ENCODE measurements at places on chromosomes 4 and X. TPM values are rescaled to one million over a fixed set of nuclear protein-coding genes. Genes with fewer than 3 reads are reported as not detected.

DNA sequence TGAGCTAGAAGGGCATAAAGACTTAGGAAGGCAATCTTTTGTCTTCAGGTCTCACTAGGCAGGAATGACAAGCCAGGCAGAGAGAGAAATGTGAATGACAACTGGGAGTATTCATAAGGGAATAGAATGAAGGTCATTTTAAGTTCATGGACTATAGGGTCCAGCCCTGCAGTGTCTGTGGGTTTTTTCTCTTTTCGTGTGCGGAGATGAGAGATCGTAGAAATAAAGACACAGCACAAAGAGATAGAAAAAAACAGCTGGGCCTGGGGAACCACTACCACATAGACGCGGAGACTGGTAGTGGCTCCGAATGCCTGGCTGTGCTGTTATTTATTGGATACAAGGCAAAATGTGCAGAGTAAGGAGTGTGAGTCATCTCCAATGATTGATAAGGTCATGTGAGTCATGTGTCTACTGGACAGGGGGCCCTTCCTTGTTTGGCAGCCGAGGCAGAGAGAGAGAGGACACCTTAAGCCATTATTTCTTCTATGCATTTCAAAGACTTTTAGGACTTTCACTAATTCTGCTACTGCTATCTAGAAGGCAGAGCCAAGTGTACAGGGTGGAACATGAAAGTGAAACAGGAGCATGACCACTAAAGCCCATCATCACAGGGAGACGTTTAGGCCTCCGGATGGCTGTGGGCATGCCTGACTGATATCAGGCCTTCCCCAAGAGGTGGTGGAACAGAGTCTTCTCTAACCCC is 921.8 kb upstream of the PCDH10 start:
- no peaks in the 10 kb centered on the region for H3K27me3 ChIP-seq
- no peak overlapping the region for H3K27ac ChIP-seq
- peaks cover 55% of the 10 kb centered on the region for H3K36me3 ChIP-seq
- no peak for DNase-seq
- H3K4me1 ChIP-seq: no peaks in the 10 kb centered on the region

PRRG1 gene
- 6.7 TPM for total RNA-seq

DNA sequence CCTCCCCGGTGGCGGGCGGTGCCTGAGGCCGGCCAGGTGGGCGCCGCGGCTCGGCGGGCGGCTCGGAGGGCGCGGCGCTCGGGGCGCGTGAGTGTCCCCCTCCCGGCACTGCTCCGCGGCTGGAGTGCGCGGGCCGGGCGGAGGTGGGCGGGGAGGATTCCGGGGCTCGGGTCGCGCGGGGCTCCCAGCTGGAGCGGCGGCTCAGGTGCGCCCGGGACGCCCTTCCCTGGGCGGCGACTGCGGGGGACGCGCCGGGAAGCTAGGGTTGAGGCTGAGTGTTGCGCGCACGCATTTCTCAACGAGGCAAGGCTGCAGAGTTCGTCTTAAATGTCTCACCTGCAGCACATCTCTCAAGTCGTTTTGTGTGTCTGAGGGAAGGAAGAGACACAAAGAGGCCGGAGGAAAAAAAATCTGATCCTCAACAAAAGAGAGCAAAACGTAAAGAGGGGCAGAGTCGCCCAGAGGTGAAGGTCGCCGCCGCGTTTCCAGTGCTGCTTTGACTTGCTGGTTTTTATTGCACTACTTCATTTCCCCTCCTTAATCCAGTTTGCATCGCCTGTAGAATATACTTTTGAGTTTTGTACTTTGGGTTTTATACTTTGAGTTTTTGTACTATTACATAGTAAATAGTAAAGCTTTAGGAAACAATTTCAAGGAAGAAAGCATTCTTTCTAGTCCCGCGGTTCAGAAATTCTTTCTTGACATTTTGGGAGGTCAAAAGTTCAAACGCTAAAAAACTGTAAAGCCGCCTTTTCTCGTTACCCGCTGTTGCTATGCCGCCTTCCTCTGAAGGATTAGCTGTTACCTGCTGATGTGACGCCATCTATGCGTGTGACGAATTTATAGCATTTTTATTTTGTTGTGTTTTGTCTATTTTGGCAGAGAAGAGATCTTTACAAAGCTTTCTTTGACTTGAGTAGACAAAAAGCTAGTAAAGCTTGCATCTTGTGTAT is 106.5 kb upstream of the STOX2 start:
- peaks cover 8% of the 10 kb centered on the region for H3K36me3 ChIP-seq
- peak; percentile 35 for DNase-seq
- peaks cover 36% of the 10 kb centered on the region for H3K4me1 ChIP-seq
- peaks cover 72% of the 10 kb centered on the region for H3K27me3 ChIP-seq

DNA sequence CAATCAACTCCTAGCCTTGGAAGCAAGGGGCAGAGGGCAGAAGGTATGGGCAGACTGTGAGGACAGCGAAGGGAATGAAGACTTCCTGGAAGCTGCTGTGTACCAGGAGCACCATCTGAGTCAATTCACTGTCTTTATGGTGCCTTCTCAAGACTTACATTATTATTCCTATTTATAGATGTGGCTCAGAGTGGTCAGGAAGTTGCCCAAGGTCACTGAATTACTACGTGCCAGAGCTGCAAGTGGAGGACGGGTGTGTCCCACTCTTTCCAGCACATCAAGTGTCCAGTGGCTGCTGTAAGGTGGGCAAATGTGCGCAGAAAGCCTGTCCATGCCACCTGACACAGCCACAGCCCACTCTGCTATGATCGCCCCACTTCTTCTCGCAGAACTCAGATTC is 32.0 kb downstream of the SMPX start:
- H3K27me3 ChIP-seq: no peaks in the 10 kb centered on the region
- no peak overlapping the region for H3K4me3 ChIP-seq
- H3K27ac ChIP-seq: no peak overlapping the region
- DNase-seq: no peak

TAB3 gene
- total RNA-seq: 12.0 TPM

LDOC1 gene
- 25.7 TPM for total RNA-seq

- no peaks in the 10 kb centered on the region for H3K27me3 ChIP-seq
- H3K4me1 ChIP-seq: peaks cover 32% of the 10 kb centered on the region
- H3K27ac ChIP-seq: no peak overlapping the region
Observed at GRCh38 chr4:38610521-38610920, 53.5 kb upstream of the KLF3 start.

DNA sequence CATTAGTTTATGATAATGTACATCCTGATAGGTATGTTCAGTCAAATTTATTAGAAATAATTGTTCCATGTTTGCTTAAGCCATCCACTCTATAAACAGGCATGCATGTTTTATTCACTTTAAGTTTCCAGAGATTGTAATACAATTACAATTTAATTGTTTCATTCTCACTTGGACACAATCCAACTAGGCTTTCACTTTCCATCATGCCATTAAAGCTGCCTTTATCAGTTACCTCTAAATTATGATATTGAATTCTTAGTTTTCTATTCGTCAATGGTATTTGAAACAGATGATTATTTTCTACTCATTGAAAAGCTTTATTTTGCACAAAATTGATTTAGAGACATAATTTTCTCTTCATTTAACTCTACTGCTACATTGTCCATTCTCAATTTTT is 1196.3 kb downstream of the RAPGEF2 start:
- no peaks in the 10 kb centered on the region for H3K36me3 ChIP-seq
- H3K27me3 ChIP-seq: no peaks in the 10 kb centered on the region
- no peak overlapping the region for H3K4me3 ChIP-seq
- no peaks in the 10 kb centered on the region for H3K4me1 ChIP-seq
- DNase-seq: no peak

EPGN gene
- not detected for total RNA-seq

DNA sequence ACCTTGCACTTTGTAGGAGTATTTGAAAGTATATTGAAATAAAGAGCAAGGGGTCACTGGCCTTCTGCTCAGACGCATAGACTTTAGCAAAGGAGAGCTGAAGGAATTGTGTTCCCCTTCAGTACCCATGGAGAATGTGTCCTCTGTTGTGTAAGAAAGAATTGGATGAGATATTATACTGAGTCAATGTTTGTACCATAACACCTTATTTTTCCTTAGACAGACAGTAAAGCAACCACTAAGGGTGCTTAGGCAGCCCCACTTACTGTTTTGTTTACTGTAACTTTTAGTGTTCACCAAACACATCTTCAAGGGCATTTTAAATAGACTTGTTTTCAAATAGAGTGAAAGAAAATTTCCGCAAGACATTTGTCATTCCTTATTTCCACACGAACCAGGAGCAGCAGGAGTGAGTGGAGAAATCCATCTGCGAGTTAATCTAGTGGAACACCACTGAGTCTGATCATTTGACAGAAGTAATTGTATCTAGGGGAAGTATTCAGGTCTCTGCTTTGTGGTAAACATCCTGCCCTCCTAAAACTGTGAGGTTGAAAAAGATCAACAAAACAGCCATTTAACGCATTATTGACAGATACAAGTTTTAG is 89.5 kb downstream of the SLIT2 start:
- H3K27ac ChIP-seq: no peak overlapping the region
- H3K36me3 ChIP-seq: peaks cover 9% of the 10 kb centered on the region
- H3K27me3 ChIP-seq: no peaks in the 10 kb centered on the region
- DNase-seq: no peak
- H3K4me3 ChIP-seq: no peak overlapping the region

GPC4 gene
- total RNA-seq: 120 TPM

DNA sequence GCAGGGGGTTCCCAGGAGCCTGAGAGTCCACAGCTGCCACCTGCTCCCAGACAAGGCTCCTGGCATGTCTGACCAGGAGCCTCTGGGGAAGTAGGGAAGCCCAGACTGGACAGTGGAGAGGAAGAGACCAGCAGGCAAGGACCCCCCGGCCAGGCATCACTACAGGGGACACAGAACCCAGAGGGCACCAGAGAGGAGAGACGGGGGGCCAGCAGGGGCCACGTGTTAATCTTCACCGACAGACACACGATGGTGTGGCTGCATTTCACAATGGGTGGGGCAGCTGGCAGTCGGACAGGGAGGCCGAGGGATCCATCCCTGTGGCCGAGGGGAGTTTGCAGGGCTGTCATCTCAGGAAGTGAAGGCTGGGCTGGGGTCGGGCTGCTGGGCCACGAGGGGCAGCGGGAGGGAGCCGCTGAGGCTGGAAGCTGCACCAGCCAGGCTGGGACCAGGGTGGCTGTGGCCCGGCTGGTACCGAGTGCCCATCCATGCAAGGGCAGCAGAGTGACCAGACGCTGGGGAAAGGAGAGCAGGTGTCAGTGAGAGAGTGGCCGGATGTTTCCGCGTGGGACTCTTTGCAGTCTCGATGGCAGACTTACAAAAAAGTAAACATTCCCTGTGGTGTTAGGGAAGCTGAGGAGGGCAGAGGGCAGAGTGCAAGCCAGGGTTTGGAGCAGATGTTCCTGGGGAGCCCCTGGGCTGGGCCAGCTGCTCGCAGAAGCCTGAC is 4.7 kb downstream of the PDE6B start:
- DNase-seq: peak; percentile 8
- peaks cover 3% of the 10 kb centered on the region for H3K4me1 ChIP-seq

DNA sequence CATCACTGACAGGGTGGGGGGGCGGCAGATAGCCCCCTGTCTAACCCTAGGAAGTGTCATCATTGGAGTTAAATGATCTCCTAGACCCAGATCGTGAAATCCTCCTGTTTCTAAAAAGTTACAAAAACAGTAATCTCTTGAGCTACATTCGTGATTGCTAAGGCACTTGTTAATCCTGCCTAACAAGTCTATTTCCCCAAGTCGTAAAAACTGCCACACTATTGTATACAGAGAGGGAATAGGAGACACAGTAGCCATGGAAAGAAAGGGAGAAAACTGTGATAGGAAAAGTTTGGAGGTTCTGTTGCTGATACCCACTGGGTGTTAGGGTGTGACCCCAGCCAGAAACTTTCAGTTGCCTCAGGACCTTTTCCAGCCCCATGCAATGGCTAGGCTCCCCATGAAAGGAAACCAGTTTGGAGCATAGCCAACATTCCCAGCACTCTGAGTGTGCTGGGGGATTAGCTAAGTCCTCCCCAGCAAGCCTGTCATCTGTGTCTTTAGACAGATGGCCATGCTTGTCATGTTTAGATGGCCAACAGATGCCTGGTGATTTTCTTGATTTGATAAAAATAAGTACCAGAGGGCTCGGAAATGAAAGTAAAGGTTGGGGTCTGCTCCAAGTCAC is 63.3 kb upstream of the ANXA10 start:
- no peak overlapping the region for H3K27ac ChIP-seq
- DNase-seq: no peak
- H3K4me3 ChIP-seq: no peak overlapping the region
- peaks cover 34% of the 10 kb centered on the region for H3K36me3 ChIP-seq

DNA sequence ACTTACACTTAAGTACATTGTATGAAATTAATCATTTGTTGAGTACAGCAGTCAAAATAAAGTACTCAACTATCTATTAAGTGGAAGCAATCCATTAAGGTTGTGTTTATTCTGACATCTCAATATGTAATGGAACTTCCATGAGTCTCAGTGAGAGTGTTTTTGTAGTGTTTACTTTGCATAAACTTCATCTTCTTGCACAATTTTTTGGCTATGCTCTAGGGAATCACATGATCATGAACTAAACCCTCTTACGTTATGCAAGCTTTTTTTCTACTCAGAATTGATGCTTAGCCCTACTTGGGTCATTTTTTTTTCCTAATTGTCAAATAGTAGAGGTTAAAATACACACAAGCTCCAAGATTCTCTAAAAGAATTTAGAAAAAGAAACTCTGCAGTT is 21.1 kb upstream of the PIGA start:
- no peak overlapping the region for H3K4me3 ChIP-seq
- H3K4me1 ChIP-seq: no peaks in the 10 kb centered on the region
- no peak for DNase-seq
- no peak overlapping the region for H3K27ac ChIP-seq
- no peaks in the 10 kb centered on the region for H3K27me3 ChIP-seq

- no peaks in the 10 kb centered on the region for H3K27me3 ChIP-seq
- peaks cover 14% of the 10 kb centered on the region for H3K4me1 ChIP-seq
- DNase-seq: no peak
- peak overlapping the region; percentile 29 for H3K27ac ChIP-seq
- H3K4me3 ChIP-seq: no peak overlapping the region
Observed at GRCh38 chr4:5730993-5731990, 20.3 kb downstream of the EVC start.

GRCh38 chrX:68660746-68661145 is 13.3 kb downstream of the STARD8 start:
- no peak for DNase-seq
- peaks cover 16% of the 10 kb centered on the region for H3K4me1 ChIP-seq
- no peak overlapping the region for H3K4me3 ChIP-seq
- H3K27ac ChIP-seq: no peak overlapping the region

DNA sequence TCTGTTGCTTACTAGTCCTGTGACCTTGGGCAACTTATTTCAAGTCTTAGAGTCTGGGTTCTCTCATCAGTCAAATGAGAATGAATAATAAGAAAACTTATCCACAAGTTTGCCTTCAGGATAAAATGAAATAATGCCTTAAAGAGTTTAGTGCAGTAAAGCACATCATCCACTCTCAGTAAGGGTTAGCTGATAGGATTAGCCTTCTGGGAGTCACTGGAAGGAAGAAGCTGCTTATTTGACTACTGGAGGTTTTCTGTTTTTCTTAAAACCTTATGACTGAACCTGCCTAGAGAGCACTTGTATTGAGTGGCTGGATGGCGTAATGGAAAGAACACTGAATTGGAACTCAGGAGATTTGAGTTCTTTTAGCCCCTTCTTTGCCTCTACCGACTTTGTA is 1.8 kb downstream of the RNF128 start:
- H3K27me3 ChIP-seq: peaks cover 66% of the 10 kb centered on the region
- H3K36me3 ChIP-seq: no peaks in the 10 kb centered on the region
- no peak overlapping the region for H3K27ac ChIP-seq
- DNase-seq: no peak
- no peak overlapping the region for H3K4me3 ChIP-seq
- peaks cover 12% of the 10 kb centered on the region for H3K4me1 ChIP-seq

NAP1L5 gene
- 3.4 TPM for total RNA-seq

GRCh38 chr4:152117933-152118507 is 357.2 kb upstream of the GATB start:
- DNase-seq: no peak
- no peaks in the 10 kb centered on the region for H3K36me3 ChIP-seq
- peaks cover 21% of the 10 kb centered on the region for H3K27me3 ChIP-seq
- no peak overlapping the region for H3K27ac ChIP-seq
- H3K4me3 ChIP-seq: no peak overlapping the region

GRK4 gene
- total RNA-seq: 1.6 TPM

All from WTC11 (cell line).